ENCODE measurements at places on chromosomes 6 and 20.

GRCh38 chr6:86217906-86218305 lies 575.2 kb upstream of the SYNCRIP start:
- DNase-seq, result no peak

GRCh38 chr6:52539607-52540006 lies 37.3 kb downstream of the TRAM2 start:
- no peak for DNase-seq

DNA sequence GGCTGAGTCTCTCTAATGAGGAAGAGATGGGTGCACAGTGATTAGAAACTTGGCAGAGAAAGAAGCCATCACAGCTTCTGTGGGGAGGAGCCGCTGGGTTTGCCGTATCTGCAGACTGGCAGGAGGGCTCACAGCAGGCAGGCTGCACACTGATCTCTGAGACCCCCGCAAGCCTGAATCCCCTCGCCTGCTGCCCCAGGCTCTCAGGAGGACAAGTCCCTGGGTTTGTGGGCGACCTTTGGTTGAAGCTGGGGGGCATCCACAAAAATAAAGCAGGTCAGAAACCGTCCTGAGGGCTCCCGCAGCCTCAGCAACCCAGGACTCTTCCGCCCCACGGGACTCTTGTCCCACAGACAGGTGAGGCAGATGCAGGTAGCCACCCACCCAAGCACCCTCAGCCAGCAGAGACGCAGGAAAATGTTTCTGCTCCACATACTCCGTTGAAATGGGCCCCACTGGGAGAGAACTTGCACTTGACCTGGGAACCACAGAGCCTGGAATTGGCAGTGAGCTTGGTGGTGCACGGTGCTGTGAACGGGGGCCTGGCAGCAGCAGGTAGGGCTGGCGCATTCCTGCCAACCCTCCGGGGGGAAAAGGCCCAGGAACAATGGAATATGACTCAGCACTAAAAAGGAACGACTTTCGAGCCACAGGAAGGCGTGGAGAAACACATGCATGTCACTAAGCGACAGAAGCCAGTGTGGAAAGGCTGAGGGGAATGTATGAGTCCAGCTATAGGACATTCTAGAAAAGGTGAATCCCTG lies 89.9 kb downstream of the YTHDF1 start:
- no peak for DNase-seq

DNA sequence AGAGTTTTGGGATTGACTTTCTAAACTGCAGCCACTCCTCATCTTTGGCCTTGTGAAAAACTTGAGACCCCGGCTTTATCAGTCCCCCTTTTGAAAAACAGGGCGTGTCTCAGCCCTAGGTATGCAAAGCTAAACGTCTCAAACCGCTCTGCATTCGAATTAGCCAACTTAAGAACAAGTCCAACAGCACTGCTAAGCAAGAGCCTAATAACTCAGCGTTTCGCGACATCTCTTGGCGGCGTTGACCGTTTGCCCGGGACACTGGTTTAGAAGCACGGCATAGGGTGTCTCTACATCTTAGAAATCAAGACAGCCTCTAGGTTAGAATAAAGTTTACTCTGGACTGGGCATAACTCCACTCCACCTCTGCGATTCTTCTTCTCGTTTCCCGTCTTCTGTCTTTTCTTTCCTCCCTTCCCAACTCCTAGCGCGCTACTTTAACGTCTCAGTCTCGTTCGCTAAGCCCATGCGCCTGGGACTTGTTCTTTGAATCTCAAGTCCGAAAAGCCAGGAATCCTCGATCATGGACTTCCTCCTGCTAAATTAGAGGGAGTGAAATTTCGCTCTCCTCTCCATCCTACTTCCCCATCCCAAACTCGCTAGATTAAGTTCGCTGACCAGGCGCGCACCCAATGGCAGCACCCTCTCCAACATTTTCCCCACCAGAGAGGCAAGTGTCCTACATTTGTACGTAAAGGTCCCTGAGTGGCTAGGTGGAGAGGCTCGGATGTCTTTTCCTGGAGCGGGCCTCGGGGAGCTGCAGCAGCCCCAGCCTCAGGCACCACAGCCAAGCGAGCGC lies 10.5 kb upstream of the TFAP2A start:
- no peak for DNase-seq

GRCh38 chr6:83815631-83816272 lies 37.4 kb upstream of the RIPPLY2 start:
- DNase-seq, result no peak

All from right atrium auricular region (tissue), 2 donors.